CD8-positive, alpha-beta T cell (primary cell): ENCODE measurements at places on chromosomes 1 and 21.

GRCh38 chr1:61352845-61353435, 270.6 kb downstream of the NFIA start:
- no peak for DNase-seq

GRCh38 chr1:1199961-1200875, 6.2 kb downstream of the TNFRSF18 start:
- DNase-seq, result no peak

DNA sequence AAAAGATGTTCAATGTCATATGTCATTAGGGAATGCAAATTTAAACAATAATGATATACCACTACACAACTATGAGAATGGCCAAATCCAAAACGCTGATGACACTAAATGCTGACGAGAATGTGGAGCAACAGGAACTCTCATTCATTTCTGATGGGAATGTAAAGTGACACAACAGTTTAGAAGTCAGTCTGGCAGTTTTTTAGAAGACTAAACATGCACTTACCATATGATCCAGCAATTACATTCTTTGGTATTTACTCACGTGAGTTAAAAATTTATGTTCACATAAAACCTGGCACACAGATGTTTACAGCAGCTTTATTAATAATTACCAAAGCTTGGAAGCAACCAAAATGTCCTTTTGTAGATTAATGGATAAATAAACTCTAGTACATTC, 110.4 kb upstream of the C1orf21 start:
- no peak for DNase-seq

DNA sequence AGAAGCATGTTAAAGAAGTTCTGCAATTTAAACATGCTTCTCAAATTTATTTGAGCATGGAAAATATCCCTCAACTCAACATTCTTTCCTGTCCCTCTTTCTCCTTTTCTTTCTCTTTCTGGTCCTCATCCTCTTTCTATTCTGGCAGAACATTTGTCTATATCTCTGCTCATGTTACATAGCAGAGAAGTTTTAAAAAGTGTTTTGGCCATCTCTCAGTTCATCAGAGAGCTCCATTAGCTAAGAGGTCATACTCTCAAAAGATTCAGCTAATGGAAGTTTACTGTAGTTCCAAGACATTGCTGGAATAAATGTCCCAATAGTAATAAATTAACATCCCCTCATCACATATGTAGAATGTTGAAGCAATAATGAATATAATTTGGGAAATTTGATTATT, 53.5 kb downstream of the XCL2 start:
- no peak for DNase-seq

DNA sequence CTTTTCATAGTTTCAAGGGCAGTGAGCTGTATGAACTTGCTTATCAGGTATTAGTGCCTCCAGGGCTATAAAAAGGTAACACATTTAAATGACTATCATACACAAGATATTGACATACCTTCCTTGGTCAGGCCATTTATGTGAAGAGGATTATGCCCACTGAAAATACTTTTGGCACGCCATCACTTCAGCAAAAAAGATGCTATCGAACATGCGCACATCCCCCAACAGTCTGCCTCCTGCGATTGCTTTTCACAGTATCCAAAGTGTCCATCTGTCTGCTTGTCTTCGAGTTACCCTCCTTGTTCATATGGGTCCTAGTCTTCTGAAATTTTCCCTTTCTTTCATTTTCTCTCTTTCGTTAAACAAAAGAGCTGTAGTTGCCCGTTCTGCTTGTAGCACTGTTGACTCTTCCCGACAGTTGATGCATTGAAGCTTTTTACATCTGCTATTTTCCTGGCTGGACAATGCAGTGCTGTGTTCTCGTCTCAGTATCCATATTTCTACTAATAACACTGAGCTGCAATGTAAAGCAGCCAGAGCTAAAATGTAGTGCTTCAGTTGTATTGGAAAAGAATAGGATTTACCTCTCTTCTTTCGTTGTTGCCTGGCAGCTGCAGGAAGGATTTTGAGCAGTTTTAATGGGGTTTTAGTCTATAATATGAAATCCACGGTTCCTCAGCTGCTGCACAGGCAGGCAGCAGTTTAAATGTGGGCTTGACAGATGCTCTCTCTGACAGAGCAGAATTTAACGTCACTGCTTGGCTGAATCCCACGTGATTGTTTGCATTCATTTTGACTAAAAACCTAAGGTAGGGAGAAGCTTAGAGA, at the start of gene B3GALT2:
B3GALT2 (minus strand) TSS at position 713 of the 831 bp plus-strand sequence. CDS start 5,051 bp downstream, outside the sequence.
- DNase-seq, result no peak

DNA sequence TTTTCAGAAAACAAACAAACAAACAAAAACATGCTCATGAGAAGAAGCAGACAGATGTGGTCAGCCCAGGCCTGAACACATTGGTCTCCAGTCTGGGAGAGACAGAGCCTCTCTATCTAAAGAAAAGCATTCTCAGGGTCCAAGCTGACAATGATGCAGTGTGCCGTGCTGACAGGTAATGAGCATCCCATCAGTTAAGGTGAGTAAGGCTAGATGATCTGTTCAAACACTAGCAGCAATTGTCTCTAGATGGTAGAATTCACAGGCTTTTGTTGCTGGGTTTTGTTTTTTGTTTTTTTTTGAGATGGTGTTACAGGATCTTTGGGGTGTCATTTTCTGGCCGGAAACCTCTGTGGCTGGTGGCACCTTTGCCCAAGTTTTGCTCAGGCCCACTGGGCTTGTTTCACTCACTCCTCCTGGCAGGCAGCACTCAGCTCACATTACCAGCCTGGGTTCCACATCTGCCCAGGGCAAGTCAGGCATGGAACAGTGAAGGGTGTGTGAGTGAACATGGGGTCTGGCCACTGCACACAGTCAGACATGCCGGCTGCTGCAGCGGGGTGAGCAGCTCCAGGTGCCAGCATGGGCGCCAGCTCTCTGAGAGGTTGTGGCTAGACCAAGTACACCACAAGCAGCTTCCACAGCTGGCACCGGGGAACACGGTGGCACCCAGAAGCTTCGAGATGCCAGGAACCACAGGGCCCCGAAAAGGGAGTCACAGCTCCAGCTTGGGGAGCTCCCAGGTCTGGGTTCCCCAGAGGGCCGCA, 2.5 kb upstream of the C1QA start:
- no peak for DNase-seq
